ENCODE measurements at places on chromosomes 3 and 15. TPM values are rescaled to one million over a fixed set of nuclear protein-coding genes. Genes with fewer than 3 reads are reported as not detected.

DNA sequence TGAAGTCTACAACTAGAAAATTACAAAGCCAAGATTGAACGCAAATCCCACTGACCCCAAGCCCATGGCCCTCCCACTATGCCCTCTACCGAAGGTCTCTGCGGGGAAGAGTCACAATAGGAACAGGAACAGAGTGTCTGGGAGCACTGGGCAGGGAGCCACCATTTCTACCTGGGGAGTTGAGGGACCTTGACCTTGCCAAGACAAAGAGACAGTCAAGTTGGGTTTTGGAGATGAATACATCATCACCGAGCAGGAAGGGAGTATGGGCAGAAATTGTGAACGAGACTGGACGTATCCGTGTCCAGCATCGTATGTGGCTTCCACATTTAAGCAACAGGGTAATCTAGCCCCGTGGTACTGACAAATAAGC, 30.8 kb upstream of the BFSP2 start:
- DNase-seq, result no peak

GRCh38 chr3:107925851-107926250, 165.0 kb downstream of the CD47 start:
- DNase-seq, result no peak

GRCh38 chr3:153165261-153165681, 3.2 kb downstream of the RAP2B start:
- peak; percentile 50 for DNase-seq

- DNase-seq, result no peak
Measured at GRCh38 chr3:158506456-158506855, 64.5 kb upstream of the MLF1 start.

GRCh38 chr15:80055933-80056332, 3.5 kb upstream of the ZFAND6 start:
- peak; percentile 59 for DNase-seq

- no peak for DNase-seq
Measured at GRCh38 chr15:39914977-39915376, 5.1 kb downstream of the GPR176 start.

DNA sequence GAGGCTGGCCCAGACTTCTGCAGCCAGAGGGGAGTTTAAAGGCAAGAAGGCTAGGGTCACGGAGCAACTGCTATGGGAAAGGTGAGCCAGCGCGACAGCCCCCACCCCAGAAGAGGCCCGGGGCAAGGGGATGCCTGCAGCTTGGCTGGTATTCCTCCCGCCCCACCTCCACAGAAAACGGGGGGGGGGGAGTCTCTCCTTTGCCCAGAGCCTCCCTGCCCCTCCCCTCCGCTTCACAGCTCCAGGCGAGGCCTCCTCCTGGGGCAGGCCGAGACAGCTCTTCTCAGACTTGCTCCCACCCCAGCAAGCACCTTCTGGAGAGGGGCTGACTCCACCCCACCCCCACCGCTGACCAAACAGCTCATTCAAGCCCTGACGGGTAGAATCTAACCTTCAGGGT, 13.4 kb downstream of the ANP32A start:
- DNase-seq, result no peak

- no peak for DNase-seq
Measured at GRCh38 chr3:55244247-55244646, 242.9 kb downstream of the WNT5A start.

DNA sequence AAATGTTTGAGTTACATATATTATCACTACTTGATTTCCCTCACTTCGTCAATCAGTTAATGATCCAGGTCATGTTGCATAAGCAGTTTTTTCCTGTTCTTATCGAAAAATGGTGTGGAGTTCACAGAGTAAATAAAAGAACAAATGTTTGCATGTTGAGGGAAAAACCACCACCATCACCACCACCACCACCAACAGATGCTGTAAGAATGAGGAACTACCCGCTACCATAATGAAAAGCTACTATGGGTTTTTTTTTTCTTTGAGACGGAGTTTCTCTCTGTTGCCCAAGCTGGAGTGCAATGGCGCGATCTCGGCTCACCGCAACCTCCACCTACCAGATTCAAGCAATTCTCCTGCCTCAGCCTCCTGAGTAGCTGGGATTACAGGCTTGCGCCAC, 27.6 kb downstream of the RUBCN start:
- DNase-seq, result peak; percentile 77

DNA sequence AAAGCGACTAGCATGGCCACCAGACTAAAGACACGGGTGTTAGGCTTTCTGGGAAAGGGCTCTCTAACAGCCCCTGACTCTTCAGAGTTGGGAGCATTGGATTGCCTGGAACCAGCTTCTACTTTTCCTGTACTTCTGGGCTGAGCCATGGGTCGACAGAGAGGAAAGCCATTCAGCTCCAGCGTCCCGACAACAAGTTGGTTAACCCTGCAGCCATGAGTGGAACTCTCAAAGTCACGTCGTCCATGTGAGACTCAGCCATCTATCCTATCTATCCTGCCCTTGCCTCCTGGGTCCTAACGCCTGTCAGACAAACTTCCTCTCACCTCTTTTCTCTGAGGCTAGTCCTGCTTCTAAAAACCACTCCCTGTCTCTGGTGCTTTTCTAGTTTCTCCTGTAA, 32.6 kb upstream of the TBC1D5 start:
- DNase-seq, result no peak

- DNase-seq, result no peak
Measured at GRCh38 chr3:131835906-131836305, 198.9 kb downstream of the CPNE4 start.

GRCh38 chr3:16236856-16237393, 27.8 kb downstream of the DPH3 start:
- no peak for DNase-seq

GRCh38 chr3:18077128-18077840, 334.9 kb upstream of the TBC1D5 start:
- DNase-seq, result no peak

GRCh38 chr3:178505832-178506231, 30.4 kb upstream of the KCNMB2 start:
- DNase-seq, result no peak

- peak; percentile 52 for DNase-seq
Measured at GRCh38 chr3:184261270-184261853, at the start of gene CAMK2N2. CAMK2N2 (minus strand) TSS chr3:184261553; CDS start chr3:184261285, 268 bp downstream.

- no peak for DNase-seq
Measured at GRCh38 chr3:191958980-191959671, 498.2 kb downstream of the PYDC2 start.

- DNase-seq, result no peak
Measured at GRCh38 chr15:31503256-31503655, 176.6 kb downstream of the KLF13 start.

GRCh38 chr15:84863565-84864443, 20.7 kb upstream of the SLC28A1 start:
- DNase-seq, result no peak

- DNase-seq, result no peak
Measured at GRCh38 chr3:106333911-106334618, 465.3 kb upstream of the CBLB start.

EFHB gene
- 0.90 TPM for total RNA-seq

SYNM gene
- 0.36 TPM for total RNA-seq

CCDC80 gene
- total RNA-seq, result not detected

P2RY1 gene
- 0.17 TPM for total RNA-seq

GOLGA8S gene
- total RNA-seq, result 0.12 TPM

MME gene
- total RNA-seq, result 11.2 TPM

RNF123 gene
- total RNA-seq, result 69.0 TPM

CCDC13 gene
- 2.5 TPM for total RNA-seq

CEMIP gene
- total RNA-seq, result 0.24 TPM

GOLGA6L7 gene
- total RNA-seq, result not detected

ZKSCAN7 gene
- total RNA-seq, result 8.0 TPM

CCDC191 gene
- total RNA-seq, result 52.5 TPM

All from B cell (primary cell).